ENCODE measurements at places on chromosomes 16 and 17.

- DNase-seq, result no peak
These were observed 4.4 kb downstream of the ATP2A1 start for GRCh38 chr16:28882551-28883160.

DNA sequence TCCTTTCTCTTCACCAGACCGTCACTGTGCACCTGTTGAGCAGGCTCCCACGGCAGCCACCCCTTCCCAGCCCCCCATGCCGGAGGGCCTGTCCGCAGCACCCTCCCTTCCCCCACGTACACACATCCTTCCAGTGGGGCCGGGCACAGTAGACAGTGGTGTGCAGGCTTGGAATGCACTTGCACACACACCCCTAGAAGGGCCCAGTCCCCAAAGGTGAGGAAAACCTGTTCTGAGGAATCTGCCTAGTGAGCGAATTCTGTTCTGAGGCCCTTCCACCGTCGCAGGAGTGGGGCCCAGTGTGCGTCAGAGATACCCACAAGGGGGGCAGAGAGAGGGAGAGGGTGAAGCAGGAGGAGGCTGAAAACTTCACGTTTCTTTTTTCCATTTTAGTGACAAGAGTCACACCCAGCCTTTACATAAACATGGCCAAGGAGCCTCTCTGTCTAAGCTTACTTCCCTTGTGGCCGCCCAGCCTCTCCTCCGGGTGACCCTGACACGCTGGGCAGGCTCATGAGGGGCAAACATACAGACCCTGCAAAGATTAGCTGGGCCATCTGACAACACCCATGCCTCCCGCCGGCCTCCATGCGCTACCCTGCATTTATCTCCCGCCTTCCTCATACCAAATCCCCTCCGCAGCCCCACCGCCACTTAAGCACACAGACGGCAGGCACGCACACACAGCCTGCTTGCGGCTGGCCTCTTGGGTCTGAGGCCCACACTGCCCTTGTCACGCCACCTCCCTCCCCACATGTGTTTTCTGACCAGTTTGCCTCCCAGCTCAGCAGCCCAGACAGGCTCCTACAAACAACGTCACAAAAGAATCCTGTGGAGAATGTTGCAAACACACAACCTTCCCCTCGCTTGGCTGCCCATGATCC is 1.8 kb downstream of the ZBTB4 start:
- DNase-seq, result peak; percentile 56

DNA sequence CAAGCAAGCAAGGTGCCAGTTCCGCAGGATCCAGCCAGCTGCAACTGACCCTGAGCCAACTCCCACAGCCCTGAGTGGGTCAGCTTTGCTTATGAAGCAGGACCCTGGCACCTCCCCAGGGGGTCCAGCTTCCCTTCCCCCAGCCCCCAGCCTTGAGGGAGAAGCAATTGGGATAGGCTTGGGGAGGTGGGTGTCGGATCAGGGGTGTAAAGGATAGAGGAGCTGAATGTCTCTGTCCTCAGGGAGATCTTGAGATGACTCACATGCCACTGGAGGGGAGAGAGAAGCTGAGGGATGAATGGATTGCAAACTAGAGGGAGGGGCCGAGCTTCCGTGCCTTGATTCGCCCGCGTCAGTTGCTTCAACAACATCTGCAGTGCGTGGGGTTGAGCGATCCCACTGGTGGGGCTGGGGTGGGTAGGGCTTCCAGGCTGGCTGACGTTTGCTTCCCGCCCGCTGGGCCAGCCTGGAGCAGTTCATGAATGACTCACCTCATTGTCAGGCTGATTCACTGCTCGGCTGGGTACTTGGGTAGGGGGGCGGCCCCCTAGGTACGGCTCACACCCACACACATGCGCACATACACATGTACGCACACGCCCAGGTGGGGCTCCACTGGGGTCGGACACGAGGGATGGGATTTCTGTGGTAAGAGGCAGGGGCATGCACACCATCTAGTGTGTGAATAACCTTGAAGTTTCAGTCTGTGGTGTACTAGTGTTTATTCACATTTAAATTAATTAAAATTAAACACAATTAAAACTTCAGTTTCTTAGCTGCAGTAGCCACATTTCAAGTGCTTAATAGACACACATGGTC is 3.6 kb upstream of the HROB start:
- DNase-seq, result peak; percentile 78

DNA sequence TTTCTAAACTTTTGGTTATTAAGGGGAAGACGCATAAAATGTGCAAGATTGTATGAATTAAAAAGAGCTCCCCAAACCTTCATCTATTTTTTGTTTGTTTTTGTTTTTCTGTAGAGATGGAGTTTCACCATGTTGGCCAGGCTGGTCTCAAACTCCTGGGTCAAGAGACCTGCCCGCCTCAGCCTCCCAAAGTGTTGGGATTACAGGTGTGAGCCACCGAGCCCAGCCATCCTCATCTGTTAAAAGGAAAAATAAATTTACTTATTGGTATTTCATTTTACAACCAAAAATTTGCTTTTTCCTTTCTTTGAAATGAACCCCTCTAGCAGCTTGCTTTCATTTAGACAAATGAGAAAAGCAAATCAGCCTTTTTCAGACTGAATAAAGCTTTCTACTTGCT is 23.2 kb downstream of the RNF157 start:
- no peak for DNase-seq

GRCh38 chr17:57418463-57419246 is 162.3 kb downstream of the MSI2 start:
- DNase-seq, result no peak
